ENCODE measurements at places on chromosomes 2 and 18.

GRCh38 chr18:2901423-2901985 is 54.7 kb downstream of the EMILIN2 start:
- DNase-seq, result no peak

GRCh38 chr2:42532397-42532796 is 36.0 kb upstream of the MTA3 start:
- no peak for DNase-seq

DNA sequence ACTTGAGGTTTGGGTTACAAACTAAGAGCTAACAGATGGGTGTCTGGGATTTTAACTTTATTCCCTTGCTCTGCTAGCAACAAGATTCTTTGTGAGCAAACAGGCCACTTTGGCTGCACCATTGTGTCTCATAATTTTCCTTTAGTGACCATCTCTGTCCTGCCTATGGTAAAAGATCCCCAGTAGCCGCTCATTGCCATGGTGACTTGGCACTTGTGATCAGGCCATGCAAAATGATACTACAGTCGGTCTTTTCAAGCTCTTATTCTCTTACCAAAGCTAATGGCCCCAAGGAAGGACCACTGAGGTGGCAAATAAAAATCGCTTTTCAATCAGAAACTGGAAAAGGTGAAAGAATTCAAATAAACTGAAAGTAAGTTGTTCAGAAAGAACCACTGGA is 836.9 kb downstream of the MBD2 start:
- DNase-seq, result no peak

- DNase-seq, result no peak
Observed at GRCh38 chr2:42851186-42851585, 58.8 kb upstream of the HAAO start.

GRCh38 chr2:160429248-160430000 is 64.2 kb downstream of the RBMS1 start:
- no peak for DNase-seq

DNA sequence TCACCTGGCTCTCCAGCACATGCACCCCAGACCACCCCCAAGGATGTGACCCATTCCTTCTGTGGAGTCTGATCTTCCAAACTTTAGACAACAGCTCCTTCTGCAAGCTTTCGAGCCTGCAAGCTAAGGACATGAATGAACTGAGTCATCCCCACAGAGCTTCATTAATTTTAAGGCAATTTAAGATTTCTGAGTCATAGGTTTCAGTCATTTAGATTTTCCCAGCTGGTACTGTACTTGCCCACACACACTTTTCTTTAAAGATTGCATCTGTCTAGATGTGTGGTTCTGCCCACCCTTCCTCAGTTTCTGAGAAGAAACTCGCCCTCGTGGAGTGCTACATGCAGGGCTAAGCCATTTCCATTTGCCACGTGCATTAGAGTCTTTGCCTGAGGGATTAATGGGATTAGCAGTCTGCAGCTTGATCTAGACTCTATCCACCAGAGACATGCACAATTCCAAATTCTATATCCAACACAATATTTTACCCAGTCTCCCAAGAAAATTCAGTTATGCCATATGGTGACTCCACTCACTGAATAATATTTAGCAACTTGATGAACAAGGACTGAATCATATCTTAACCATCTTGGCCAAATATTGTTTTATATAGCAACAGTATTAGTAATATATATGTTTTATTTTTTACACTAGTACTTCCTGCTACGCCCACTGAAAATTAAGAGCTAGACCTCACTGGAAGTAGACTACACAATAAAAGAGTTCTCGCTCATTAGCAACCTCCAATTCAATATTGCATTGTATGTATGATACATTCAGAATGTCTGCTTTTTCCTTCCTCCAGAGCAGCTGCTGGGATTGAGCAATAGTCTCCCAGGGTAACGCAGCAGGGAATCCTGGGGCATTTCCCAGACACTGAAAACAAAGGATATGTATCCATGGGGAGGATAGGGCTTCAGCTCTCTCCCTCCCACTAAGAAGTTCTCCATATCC is 14.3 kb upstream of the TRIB2 start:
- no peak for DNase-seq

Data from stimulated activated CD4-positive, alpha-beta T cell treated with anti-CD3 and anti-CD28 coated beads, Interleukin-1b, Interleukin-23, amount 100 ng/mL, for 1 hour (primary cell).